ENCODE measurements at places on chromosomes 2 and 18.

- DNase-seq, result no peak
These were observed 8.6 kb upstream of the ANO7 start for GRCh38 chr2:241179899-241180298.

- no peak for DNase-seq
These were observed 23.3 kb downstream of the TTC32 start for GRCh38 chr2:19878268-19879046.

GRCh38 chr2:33488715-33489540, 12.5 kb downstream of the RASGRP3 start:
- DNase-seq, result no peak

- no peak for DNase-seq
These were observed 22.9 kb downstream of the SLC66A2 start for GRCh38 chr18:79928563-79928960.

- no peak for DNase-seq
These were observed 99.6 kb downstream of the ZAP70 start for GRCh38 chr2:97812931-97813330.

- no peak for DNase-seq
These were observed 417.4 kb downstream of the TSN start for GRCh38 chr2:122172812-122173211.

- DNase-seq, result peak; percentile 58
These were observed 437.7 kb downstream of the SATB2 start for GRCh38 chr2:199019898-199020507.

- no peak for DNase-seq
These were observed 33.6 kb downstream of the APCDD1 start for GRCh38 chr18:10488017-10488416.

- DNase-seq, result no peak
These were observed 29.7 kb downstream of the GNLY start for GRCh38 chr2:85723707-85724360.

DNA sequence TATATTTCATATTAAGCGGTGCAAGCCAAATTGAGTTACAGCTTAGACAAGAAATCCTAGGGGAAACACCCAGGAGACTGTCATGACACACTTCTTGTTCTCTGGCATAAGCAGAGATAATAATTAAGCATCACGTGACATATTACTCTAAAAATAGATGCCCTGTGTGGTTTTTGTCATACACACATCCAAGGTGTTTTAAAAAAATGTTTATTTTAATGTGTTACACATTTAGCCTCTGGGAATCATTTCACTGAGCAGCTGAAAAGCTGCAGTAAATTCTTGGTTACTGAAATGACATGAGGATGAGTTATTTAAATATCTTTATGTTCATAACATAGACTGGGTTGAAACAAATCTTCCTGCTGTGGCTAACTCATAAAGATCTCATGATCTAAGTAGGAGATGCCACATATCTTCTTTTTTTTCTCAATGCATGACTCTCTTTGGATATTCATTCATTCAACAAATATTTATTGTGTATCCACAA, 38.0 kb upstream of the ERMN start:
- DNase-seq, result no peak

DNA sequence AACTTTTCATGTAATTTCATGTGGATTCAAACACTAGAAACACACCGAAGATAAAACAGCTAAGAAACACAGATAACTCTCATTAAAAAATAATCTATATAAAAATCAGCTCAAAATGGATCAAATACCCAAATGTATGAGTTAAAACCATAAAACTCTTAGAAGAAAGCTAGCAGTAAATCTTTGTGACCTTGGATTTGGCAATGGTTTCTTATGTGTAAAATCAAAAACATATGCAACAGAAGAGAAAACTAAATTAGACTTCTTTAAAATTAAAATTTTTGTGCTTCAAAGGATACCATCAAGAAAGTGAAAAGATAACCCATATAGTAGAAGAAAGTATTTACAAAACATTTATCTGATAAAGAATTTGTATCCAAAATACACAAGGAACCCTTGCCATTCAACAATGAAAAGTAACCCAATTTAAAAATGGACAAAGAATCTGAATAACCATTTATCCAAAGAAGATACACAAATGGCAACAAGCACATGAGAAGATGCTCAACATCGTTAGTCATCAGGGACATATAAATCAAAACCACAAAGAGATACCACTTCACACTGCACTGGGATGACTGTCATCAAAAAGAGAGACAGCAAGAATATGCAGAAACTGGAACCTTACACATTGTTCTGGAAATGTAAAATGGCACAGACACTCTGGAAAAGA, 27.5 kb downstream of the GAREM1 start:
- no peak for DNase-seq

GRCh38 chr2:19772981-19773380, 128.8 kb downstream of the TTC32 start:
- no peak for DNase-seq

Measured in NCI-H1092 treated with DMSO at 0.1 percent for 48 hours (cell line).